ENCODE measurements at places on chromosomes 16 and 17.

GRCh38 chr16:89132194-89133005 is 38.7 kb downstream of the ACSF3 start:
- DNase-seq, result no peak

- DNase-seq, result peak; percentile 57
These were observed at the start of gene CDH13 for GRCh38 chr16:82626791-82627261. CDH13 (plus strand) TSS chr16:82626969.

DNA sequence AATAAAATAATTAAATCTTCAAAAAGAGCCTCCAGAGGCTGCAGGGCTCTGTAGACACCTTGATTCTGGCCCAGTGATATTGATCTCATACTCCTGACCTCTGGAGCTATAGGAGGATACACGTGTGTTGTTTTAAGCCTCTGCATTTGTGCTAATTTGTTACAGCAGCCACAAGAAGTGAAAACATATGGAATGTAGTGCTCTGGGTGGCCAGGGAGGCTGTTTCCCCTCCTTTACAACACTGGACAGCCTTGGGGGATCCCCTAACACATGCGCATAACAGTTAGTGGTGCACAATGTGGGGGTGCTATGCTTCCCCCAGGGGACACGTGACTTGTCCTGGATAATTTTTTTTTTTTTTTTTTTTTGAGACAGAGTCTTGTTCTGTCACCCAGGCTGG is 4.7 kb upstream of the ZNF500 start:
- no peak for DNase-seq

- peak; percentile 46 for DNase-seq
These were observed 9.7 kb upstream of the KIF18B start for GRCh38 chr17:44956998-44957981.

- no peak for DNase-seq
These were observed 561 bp downstream of the CCDC47 start for GRCh38 chr17:63772801-63773271.

Measured in ecto neural progenitor cell (in vitro differentiated cells).